ENCODE measurements at places on chromosomes 4 and X.

- DNase-seq: peak; percentile 22
Measured at GRCh38 chr4:6087669-6088341, 69.6 kb upstream of the C4orf50 start.

DNA sequence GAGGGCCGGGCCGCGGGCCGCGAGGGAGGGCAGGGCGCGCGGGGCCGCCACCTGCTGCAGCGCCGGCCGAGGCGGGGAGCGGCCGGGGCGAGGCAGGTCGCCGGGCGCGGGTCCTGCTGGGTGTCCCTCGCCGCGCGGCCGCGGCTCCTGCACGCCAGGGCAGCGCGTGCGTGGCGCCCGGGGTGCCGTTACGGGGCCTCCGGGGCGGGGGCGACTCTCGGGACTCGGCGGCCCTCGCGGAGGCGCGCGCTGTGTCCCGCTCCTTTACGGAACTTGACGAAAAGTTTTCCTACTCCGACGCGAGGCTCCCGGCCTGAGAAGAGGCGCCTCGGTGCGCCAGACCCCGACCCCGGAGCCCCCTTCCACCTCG, 329 bp downstream of the TBC1D14 start:
- no peak for DNase-seq

GRCh38 chrX:10557166-10557565, 63.2 kb downstream of the MID1 start:
- no peak for DNase-seq

DNA sequence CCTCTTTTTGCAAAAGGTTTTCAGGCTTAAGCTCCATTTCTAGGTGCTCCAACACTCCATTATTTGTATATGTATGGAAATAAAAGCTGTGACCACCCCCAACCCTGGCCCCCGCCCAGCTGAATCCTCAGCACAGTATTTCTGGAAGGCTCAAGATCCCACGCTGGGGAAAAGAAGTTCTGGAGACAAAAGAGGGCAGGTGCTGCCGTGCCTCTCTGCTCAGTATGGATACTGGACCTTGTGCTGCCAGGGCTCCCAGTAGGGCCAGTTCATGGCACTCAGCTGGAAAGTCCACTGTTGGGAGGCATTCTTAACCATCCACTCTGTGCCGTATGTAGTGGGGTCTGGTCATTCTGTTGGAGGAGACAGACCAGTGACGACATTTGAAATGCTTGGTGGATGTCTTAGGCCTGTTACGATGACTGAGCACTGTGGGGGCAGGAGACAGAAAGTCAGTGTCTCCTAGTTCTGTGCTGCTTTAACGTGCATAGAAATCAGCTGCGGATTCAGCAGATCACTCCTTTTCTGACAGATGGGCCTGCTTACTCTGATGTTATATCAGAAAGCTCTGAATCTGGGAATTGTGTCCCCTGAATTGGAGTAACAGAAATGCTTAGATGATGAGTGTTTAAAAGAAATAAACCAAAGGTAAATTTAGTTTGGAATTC, 48.4 kb upstream of the MSANTD1 start:
- DNase-seq: no peak

GRCh38 chrX:22136711-22137110, 104.6 kb downstream of the PHEX start:
- DNase-seq: no peak

DNA sequence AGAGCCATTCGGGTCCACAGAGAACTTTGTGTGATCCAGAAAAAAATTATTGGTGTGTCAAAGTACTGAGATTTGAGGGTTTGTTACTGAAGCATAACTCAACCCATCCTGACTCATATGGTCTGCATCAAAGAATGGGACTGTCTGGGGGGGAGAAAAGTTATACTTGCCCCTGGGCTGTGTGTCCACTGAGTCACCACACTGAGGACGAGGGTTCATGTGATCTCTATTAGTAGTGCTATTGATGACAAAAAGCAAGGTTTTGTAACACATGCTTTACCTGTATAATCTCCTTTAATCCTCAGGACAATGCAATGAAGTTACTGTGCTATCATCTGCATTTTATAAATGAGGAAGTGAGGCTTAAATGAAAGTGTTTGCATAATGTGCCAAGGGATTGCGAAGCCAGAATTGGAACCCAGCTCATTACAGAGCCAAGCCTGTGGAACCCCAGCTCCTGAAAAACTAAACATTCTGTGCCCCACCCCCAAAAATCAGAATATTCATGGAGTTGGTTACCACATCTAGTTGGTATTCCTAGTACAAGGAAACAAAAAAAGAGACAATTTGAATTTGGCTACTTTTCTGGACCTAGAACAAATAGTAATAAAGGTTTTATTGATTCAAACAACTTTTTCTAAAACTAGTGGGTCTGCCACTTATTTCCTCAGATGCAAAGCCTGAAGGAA, 31.2 kb downstream of the CCDC149 start:
- no peak for DNase-seq

DNA sequence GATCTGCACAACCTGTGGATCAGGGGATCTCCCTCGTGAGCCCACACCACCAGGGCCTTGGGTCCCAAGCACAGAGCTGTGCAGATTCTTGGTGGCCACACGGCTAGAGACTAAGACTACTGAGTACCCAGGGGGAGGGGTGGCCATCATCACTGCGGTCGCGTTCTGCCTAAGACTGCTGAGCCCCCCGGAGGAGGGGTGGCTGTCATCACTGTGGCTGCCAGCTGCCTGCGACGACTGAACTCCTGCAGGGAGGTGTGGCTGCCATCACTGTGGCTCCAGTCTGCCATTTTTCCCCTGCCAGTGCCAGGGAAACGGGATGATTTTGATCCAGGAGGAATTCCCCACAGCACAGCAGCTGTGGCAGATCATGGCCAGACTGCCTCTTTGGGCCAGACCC, 141.7 kb upstream of the SPANXB1 start:
- DNase-seq: no peak

DNA sequence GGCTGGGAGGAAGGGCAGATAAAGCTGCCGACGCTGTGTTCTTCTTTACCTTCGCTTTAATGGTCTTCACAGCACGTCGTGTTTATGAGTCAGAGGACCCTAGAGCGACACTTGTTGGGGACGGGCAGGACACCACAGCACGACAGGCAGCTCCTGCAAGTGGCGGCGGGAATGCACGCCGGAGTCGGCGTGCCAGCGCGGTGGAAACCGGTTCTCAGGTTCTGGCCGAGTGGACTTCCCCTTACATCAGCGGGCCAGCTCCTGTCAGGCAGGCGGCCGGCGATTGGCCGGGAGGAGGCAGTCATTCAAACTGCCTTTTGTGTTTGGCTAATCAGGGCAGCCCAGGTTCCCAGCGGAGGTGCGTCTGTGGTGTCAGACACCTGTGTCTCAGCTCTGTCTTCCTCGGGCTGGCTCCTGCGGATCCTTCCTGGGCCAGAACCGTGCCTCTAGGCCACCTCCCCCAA, 150.9 kb downstream of the SHROOM3 start:
- DNase-seq: peak; percentile 80

GRCh38 chr4:118389721-118390120, 36.9 kb upstream of the PRSS12 start:
- no peak for DNase-seq

- DNase-seq: no peak
Measured at GRCh38 chr4:104740161-104740560, 245.5 kb upstream of the CXXC4 start.

- no peak for DNase-seq
Measured at GRCh38 chrX:121831601-121832000, 784.2 kb downstream of the GLUD2 start.

DNA sequence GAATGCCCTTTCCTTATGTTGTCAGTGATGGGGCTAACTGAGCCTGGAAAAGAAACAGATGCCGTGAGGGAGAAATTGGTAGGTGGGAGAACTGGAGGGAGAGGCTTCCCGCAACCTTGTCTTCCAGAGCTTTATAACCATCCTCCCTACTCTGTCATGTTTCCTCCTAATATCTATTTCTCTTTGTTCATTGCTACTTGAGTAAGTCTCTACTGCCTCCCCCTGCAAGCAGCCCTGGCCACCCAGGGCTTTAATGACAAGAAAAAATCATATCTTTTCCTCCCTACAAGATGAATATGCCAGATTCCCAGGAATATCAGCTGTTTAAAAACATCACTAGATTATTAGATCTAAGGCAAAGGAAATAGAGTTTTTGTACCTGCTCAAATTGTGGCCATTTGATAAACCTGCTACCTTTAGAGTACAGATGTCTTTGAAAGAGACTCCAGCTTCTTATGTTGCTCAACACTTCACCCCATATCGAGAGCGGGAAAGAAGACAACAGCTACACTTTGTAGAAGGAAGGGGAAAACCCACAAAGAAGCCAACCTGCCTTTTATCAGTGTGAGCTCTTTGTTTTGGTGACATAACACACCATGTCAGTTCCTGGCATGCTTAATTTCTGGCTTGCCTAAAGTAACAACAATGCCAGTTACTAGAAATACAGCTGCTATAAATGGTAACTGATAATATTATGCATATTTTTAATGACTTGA, 186.6 kb upstream of the LEF1 start:
- no peak for DNase-seq

DNA sequence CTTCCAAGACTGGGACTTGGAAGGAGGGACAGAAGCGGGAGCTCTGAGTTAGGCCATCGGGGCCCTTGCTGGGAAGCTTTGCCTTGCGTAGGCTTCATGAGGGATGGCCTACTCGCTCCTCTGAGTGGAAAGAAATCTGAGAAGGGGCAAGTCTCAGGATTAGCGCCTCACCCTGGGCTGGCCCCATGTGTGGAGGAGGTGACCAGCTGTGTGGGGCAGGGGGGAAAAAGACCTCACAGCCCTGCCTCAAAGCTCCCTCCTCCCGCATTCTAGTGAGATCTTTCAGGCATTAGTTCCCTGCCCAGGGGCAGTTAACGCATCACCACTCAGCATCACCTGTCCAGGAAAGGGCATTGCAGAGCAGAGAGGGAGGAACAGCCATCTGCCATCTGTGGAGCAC, 156.1 kb downstream of the ENPP6 start:
- no peak for DNase-seq

DNA sequence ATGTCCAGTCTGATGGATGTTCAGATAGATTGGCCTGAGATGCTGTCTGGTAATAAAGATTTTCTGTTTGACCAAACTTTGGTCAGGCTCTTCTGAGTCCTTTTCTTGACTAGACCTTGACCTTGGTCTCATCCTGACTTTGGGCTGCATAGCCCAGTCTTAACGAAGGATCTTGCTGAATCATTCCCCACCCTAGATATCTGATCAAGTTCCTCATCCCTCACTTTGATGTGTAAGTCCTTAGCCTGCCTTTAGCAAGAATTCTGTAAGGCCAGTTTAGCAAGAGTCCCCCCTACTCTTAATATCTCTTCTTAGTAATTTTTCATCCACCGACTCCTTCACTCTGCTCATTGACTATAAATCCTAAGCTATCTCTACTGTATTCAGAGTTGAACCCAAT, 244.4 kb upstream of the JADE1 start:
- no peak for DNase-seq

GRCh38 chrX:1599791-1600405, 8.5 kb downstream of the AKAP17A start:
- no peak for DNase-seq

DNA sequence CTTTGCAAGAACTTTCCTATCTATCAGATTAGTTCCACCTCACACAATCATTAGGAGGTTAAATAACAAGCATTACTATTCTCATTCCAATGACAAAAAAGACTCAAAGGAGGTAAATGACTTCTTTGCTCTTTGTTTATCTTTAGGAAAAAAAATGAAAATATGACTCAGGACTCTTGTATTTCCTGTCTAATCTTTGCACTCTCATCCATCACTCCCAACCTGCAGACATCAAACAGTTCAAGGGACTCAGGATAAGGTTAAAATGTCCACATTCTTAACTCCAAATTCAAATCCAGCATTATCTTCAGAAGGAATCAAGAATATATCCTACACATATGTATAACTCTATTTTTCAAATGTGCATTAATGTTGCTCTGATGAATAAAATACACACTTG, 139.6 kb downstream of the UNC5C start:
- DNase-seq: no peak

GRCh38 chrX:19040373-19040772, 56.5 kb upstream of the PHKA2 start:
- no peak for DNase-seq

DNA sequence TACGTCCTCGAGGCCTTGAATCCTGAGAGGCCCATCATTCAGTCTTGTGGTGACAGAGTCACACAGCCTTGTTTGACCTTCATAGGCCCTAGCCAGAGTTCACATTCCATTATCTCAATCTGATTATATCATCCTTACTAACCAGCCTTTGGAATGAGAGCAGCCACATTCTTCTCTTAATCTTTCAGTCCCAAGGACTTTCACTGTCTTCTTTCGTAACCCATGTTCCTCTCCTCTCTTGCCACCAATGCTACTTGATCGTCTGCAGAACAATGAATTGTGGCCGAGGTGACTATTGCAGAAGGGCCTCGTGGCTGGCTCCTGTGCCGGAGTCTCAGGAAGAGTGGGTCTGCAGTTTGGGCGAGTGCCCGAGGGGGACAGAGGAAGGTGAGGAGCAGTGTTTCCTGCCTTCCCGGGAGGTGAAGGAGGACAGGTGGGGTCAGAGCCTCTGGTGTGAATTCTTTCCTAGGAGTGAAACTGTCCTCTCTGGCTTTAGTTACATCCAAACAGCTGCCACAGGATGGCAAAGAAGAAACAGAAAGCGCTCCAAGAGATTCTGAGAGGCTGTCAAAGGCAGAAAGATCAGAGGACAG, 94.6 kb downstream of the LIMCH1 start:
- DNase-seq: no peak

- no peak for DNase-seq
Measured at GRCh38 chr4:152926959-152927358, 9.2 kb upstream of the FHDC1 start.

DNA sequence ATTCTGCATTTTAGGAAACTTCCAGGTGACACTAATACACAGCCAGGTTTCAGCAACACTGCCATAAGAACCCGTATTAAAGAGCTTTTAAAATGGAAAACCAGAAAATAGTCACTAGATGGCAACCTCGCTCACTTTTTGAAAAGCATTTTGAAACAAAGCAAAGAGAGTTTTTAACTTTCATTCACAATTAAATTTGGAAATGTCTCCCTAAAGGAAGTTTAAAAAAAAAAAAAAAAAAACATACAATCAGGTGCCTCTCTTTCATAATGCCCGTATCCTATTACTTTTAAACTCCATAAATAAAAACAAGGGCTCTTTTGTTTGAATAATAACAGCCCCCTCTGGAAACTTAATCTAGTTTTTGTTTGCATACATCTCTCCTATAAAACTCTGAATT, 20.3 kb downstream of the MEPE start:
- peak; percentile 32 for DNase-seq

DNA sequence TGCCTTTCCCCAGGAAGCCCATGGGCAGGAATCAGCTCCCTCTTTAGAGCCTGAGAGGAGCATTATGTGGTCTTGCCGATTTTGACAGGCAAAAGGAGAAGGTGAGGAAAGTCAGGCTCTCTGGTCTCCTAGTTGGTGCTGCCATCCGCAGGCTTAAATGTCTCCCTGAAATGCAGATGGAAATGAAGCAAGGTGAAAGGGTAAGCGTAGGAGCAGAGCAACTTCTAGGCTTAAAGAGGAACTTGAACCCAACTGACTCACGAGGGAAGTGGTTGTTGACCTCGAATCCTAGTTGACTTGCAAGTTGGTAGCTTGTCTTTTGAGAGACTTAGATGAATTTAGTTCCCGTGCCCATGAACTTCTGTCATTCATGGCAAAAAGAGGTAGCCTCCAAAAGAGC, 205.9 kb downstream of the PTTG2 start:
- DNase-seq: no peak
